PC-9 (cell line): ENCODE measurements at places on chromosomes 13 and 19. TPM values are rescaled to one million over a fixed set of nuclear protein-coding genes. Genes with fewer than 3 reads are reported as not detected.

- no peak for DNase-seq
These were observed 505.3 kb downstream of the COG6 start for GRCh38 chr13:40160618-40161350.

GRCh38 chr13:112814905-112815585 is 125.2 kb downstream of the ATP11A start:
- DNase-seq, result no peak

GRCh38 chr13:34847766-34848165 is 94.3 kb upstream of the NBEA start:
- DNase-seq, result no peak

DNA sequence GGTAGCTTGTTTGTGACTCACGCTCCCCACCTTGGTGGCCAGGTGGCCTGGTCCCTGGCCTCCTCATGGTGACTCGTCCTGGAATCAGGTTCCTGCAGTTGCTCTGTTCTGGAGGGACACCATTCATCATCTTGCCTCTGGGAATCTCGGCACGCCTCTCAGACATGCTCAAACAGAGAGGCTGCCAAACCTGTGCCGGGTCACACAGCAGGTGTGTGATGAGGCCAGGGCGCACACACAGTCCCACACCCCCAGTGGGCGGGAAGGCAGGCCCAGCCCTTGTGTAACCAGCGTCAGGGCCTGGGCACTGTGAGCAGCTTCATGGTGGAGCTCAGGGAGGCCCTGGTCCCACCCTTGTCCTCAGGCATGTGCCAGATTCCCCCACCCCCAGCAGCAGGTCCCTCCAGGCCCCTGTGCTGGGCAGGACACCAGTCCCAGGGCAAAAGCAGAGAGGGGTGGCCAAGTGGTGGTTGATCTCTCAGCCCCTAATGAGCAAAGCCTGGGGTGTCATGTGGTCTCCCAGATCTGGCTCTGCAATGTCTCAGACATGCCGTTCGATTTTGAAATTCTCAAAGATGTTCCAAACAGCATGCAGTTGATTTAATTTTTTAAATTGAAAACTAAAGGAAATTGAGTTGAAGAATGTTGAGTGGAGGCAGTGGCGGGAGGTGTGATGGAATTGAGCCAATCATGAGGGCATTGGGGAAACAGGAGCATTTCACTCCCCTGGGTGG is 12.1 kb downstream of the CEBPA start:
- DNase-seq, result no peak

DNA sequence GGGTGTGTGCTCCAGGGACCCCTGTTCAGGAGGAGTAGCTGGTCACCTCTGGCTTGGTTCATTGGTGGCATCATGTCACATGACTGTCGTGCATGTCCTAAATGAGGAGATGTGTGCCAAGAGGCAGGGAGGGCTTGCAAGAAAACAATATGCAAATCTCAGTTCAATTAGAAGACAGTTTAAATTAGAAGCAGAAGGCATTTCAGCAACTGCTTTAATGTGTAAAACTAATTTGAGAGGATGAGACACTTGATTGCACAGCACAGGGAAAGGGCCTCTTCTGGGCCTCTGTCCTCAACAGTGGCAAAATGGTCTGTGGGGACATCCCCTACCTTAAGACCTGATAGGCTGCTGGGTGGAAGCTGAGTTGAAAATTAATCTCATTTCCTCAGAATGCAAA is 54.6 kb downstream of the SPATA13 start:
- DNase-seq, result no peak

- DNase-seq, result no peak
These were observed 11.8 kb upstream of the PRR20A start for GRCh38 chr13:57128909-57129308.

- no peak for DNase-seq
These were observed 44.5 kb downstream of the TMEM255B start for GRCh38 chr13:113803409-113804016.

TTYH1 gene
- total RNA-seq, result 1.6 and 2.4 TPM in 2 replicates

TNFSF9 gene
- total RNA-seq, result 8.4 and 11.2 TPM in 2 replicates

TGFBR3L gene
- total RNA-seq, result 2.0 and 2.3 TPM in 2 replicates

MED16 gene
- total RNA-seq, result 54.7 and 63.8 TPM in 2 replicates

NLRP11 gene
- not detected in 2 replicates for total RNA-seq
